Dermis lymphatic vessel endothelial cell (primary cell): ENCODE measurements at places on chromosomes 5 and 9. TPM values are rescaled to one million over a fixed set of nuclear protein-coding genes. Genes with fewer than 3 reads are reported as not detected.

Gene PKD2L2
- not detected in 2 replicates for total RNA-seq

Gene HNRNPK
- 663 and 920 TPM in 2 replicates for total RNA-seq

Gene PCDHGB1
- total RNA-seq, result 0.76 and 1.6 TPM in 2 replicates

Gene ZNF366
- 0.11 and 0.17 TPM in 2 replicates for total RNA-seq

Gene AMBP
- not detected in 2 replicates for total RNA-seq

Gene ORM2
- not detected in 2 replicates for total RNA-seq

Gene CTXN3
- not detected in 2 replicates for total RNA-seq

Gene DMRTA1
- total RNA-seq, result under 0.01 and 0.26 TPM in 2 replicates

Gene ROR2
- total RNA-seq, result not detected in 2 replicates

Gene ADAMTS2
- total RNA-seq, result 0.26 and 2.1 TPM in 2 replicates

Gene SPAAR
- total RNA-seq, result 1.0 and 1.4 TPM in 2 replicates

Gene RNF183
- not detected in 2 replicates for total RNA-seq

Gene HRH2
- total RNA-seq, result not detected in 2 replicates

Gene GRIN3A
- under 0.01 TPM in 1 of 2 replicates, not detected in the other for total RNA-seq

Gene GPX8
- total RNA-seq, result 9.9 and 17.2 TPM in 2 replicates

Gene FOXD4
- 0.11 and 0.17 TPM in 2 replicates for total RNA-seq

Gene INSL6
- total RNA-seq, result not detected in 2 replicates

Gene PROB1
- total RNA-seq, result 3.7 and 4.1 TPM in 2 replicates

Gene SLC34A3
- not detected in 2 replicates for total RNA-seq

Gene IL17B
- total RNA-seq, result not detected in 2 replicates

Gene PCDHB14
- 0.86 and 0.98 TPM in 2 replicates for total RNA-seq

Gene HDHD3
- total RNA-seq, result 7.0 and 8.1 TPM in 2 replicates

Gene RUFY1
- 50.3 and 68.7 TPM in 2 replicates for total RNA-seq

Gene TMC1
- total RNA-seq, result 0.22 and 0.34 TPM in 2 replicates

Gene BARHL1
- not detected in 2 replicates for total RNA-seq

Gene CER1
- not detected in 2 replicates for total RNA-seq
